Effector memory CD8-positive, alpha-beta T cell (primary cell): ENCODE measurements at places on chromosomes 7 and 10.
A peak's percentile ranks its signal among the peaks of the same experiment; 100 is the strongest.

GRCh38 chr10:21172930-21173801, 276.1 kb upstream of the NEBL start:
- no peak for DNase-seq

DNA sequence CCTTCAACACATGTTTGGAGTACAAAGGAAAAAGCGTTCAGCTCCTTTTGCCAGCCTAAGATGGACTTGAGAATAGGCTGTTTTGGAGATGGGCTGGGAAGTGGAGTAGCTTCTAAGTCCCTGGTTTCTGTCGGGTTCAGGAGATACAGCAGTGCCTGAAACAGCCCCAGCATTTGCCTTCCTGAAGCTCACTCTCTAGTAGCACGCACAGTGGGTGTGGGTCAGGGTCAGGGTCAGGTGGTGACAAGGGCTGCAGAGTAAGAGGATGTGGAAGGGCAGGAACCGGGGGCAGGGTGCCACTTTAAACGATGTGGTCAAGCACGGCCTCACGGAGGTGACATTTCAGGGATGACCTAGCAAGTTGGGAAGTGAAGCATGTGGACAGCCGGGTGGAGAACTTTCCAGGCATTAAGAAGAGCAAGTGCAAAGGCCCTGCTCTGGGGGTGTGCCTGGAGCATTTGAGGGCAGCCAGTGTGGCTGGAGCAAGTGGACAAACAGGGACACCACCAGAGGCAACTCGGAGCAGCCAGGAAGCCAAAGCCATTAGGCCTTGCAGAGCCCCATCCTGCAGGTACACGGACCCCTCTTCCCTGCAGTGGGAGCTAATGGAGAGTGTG, 382.2 kb upstream of the ZMIZ1 start:
- DNase-seq: no peak

- DNase-seq: no peak
Observed at GRCh38 chr10:50358925-50359687, 107.8 kb upstream of the ASAH2 start.

DNA sequence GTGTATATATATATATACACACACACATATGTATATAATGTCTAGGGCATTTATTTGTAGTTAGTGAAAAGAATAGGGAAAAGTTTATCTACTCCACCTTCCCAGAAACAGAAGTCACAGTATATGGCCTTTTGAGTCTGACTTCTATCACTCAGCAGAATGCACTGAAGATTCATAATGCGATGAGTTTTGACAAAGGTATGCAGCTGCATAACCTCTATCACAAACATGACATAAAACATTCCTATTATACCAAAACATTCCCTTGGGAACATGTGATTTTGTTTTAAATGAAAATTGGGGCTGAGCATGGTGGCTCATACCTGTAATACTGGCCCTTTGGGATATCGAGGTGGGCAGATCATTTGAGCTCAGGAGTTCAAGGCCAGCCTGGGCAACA, 137.3 kb upstream of the EEPD1 start:
- no peak for DNase-seq

- no peak for DNase-seq
Observed at GRCh38 chr7:151057506-151057988, at the start of gene CDK5. Gene CDK5 (minus strand): TSS chr7:151057897. CDS start chr7:151057848, 49 bp downstream.

DNA sequence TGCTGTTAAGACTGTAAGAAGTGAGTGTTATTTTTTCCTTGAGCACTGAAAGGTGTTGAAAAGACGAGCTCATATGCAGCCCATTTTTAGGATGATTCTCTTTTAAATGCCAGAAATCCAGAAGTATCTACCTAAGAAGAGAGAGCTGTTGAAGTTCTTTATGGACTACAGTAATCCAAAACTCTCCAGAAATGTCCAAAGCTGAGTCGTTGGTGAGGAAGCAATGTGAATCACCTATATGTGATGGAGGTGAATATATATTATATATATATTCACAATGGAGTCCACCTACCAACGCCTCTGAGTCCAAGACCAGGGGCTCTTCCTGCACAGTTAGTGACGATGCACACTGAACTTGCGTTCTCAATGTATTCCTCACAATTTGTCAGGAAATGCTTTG, 252.7 kb upstream of the PITRM1 start:
- no peak for DNase-seq

GRCh38 chr7:139775829-139776266, 1.9 kb downstream of the HIPK2 start:
- DNase-seq: peak; percentile 54

DNA sequence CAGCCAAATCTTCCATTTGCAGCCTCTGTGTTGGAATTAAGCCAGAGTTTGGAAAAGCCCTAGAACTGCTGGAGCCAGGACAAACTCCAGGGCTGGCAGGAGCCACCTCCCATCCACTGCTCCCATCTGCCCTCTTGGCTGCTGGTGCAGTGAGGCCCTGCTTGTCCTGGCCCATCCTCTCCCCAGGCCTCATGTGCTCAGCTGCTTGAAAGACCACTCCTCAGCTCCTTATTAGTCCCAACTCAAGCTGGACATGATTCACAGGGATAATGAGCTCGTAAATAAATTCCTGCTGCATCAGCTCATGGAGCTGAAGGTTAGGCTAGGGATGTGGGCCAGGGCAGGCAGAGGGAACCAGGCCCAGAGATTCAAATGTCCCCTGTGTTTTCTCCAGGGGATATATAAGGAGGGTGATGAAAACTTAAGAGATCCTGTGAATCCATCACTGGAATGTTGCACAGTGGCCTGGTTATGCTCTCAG, 282.8 kb downstream of the RPS24 start:
- DNase-seq: no peak
